Activated CD4-positive, alpha-beta memory T cell treated with anti-CD3 and anti-CD28 coated beads, Interleukin-2, amount 10 ng/mL, durations not matched to agents 7 days and 5 days (primary cell): ENCODE measurements at places on chromosomes 3 and 15.

- no peak overlapping the region for H3K4me3 ChIP-seq
- no peak overlapping the region for H3K27ac ChIP-seq
- no peaks in the 10 kb centered on the region for H3K36me3 ChIP-seq
- H3K27me3 ChIP-seq, result peaks cover 2% of the 10 kb centered on the region
- DNase-seq, result no peak
Observed at GRCh38 chr3:195224980-195225580, 45.9 kb downstream of the XXYLT1 start.

GRCh38 chr3:45547764-45548680 lies 46.5 kb upstream of the LIMD1 start:
- no peak overlapping the region for H3K27ac ChIP-seq
- H3K36me3 ChIP-seq, result no peaks in the 10 kb centered on the region
- H3K4me3 ChIP-seq, result no peak overlapping the region
- no peaks in the 10 kb centered on the region for H3K4me1 ChIP-seq
- H3K27me3 ChIP-seq, result no peaks in the 10 kb centered on the region

DNA sequence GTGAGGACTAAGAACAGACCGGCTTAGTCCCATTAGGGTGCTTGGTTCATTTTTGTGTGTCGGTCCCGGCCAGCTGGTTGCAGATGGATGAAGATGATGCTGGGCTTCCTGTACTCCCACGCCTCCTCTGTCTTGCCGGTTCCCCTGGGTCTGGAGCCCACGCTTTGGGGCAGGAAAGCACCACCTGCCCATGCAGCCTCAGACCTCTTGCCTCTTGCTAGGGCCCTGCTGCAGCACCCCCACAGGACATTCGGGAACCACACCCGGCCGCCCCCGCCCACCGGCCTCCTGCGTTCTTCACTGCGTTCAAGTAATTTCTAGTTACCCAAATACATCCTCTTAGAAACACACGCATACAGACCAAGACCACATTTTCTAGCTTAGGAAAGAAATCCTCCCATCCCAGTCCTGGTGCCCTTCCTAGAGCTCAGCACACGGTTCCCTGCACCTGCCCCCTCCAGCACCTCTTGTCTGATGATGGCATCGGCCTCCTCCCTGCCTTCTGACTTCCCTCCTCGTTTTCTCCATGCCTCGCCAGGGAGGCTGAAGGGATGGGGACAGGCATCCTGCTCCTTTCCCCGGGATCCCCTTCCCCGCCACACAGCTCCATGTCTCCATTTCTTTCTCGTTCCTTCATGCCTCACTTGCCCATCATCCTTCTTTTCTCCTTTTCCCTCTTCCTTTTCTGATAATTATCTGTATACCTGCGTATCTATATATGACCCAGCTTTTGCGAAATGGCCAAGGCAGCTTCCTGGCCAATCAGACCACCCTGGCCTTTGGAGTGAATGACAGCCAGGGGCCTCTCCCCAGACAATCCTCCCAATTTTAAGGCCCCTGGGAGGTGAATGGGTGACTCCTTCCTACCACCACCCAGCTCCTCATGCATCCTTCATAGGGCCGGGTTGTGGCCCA lies 30.9 kb downstream of the FAM3D start:
- H3K36me3 ChIP-seq, result no peaks in the 10 kb centered on the region
- no peaks in the 10 kb centered on the region for H3K4me1 ChIP-seq
- H3K27ac ChIP-seq, result no peak overlapping the region
- peaks cover 7% of the 10 kb centered on the region for H3K27me3 ChIP-seq

GRCh38 chr15:81294516-81294880 lies 29.4 kb downstream of the STARD5 start:
- H3K4me1 ChIP-seq, result peaks cover 64% of the 10 kb centered on the region
- no peak for DNase-seq
- peaks cover 35% of the 10 kb centered on the region for H3K36me3 ChIP-seq
- no peaks in the 10 kb centered on the region for H3K27me3 ChIP-seq
- peak overlapping the region; percentile 61 for H3K4me3 ChIP-seq
- H3K27ac ChIP-seq, result peak overlapping the region; percentile 96

GRCh38 chr3:149528340-149528650 lies 53.8 kb downstream of the TM4SF4 start:
- no peaks in the 10 kb centered on the region for H3K36me3 ChIP-seq
- no peak overlapping the region for H3K4me3 ChIP-seq
- no peak for DNase-seq
- peaks cover 4% of the 10 kb centered on the region for H3K4me1 ChIP-seq
- no peak overlapping the region for H3K27ac ChIP-seq

DNA sequence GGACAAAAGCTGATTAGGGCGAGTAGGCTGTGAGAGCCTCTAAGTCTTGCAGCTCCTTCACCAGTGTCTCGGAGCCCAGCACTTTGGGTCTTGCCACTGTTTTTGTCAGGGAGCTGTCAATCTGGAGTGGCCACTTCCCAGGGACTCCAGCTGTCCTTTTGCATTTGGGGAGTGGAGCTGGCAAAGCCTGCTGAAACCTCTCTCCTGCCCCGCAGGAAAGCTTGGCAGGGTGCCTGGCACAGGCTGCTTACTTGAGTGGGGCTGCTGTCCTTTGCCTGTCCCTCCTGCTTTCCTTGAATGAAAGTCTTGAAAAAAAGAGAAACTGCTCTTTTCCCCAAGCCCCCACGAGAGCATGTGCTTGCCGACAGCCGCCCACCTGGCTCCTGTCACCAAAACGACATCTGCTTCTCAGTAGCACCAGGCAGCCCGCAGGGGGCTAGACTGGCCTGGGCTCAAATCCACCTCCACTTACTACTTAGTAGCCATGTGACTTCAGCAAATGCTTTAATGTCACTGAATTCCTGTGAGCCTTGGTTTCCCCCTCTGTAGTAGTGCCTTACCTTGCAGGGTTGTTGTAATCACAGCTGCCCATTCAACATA lies 13.7 kb downstream of the USP13 start:
- no peak overlapping the region for H3K27ac ChIP-seq
- no peak overlapping the region for H3K4me3 ChIP-seq
- H3K4me1 ChIP-seq, result peaks cover 3% of the 10 kb centered on the region
- no peaks in the 10 kb centered on the region for H3K36me3 ChIP-seq
- DNase-seq, result no peak

DNA sequence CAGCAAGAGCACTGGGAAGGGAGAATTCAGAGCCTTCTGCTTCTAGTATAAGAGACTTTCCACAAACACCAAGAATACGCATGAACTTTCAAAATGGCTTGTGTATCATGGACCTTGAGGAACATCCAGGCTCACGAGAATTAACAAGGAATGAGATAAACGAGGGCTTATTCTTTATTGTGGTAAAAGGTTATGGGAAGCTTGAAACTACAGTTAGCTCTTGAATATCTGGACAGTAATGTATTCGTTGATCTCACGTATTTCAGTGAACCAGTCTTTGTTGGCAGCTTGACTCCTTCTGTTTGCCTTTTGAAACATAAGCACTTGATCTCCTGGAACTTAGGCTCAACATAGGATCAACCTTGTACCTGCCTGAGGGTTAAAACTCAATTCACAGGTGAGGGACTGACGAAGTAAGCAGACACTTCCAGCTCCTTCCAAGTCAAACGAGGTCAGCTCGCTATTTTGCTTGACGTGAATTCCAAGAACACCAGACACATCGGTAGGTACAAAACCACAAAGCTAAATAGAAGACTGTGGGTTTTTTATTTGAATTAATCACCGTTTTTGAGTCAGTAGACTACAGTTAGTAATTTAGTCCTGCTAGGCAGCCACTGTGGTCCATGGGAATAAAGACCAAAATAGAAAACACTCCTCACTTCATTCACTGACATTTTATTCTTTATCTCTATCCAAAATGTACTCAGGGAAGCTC lies 30.8 kb downstream of the GALNT15 start:
- DNase-seq, result no peak
- H3K4me3 ChIP-seq, result no peak overlapping the region
- H3K4me1 ChIP-seq, result peaks cover 33% of the 10 kb centered on the region
- H3K36me3 ChIP-seq, result no peaks in the 10 kb centered on the region
